Adipocyte (in vitro differentiated cells): ENCODE measurements at places on chromosomes 6 and 20.
A peak's percentile ranks its signal among the peaks of the same experiment; 100 is the strongest.

DNA sequence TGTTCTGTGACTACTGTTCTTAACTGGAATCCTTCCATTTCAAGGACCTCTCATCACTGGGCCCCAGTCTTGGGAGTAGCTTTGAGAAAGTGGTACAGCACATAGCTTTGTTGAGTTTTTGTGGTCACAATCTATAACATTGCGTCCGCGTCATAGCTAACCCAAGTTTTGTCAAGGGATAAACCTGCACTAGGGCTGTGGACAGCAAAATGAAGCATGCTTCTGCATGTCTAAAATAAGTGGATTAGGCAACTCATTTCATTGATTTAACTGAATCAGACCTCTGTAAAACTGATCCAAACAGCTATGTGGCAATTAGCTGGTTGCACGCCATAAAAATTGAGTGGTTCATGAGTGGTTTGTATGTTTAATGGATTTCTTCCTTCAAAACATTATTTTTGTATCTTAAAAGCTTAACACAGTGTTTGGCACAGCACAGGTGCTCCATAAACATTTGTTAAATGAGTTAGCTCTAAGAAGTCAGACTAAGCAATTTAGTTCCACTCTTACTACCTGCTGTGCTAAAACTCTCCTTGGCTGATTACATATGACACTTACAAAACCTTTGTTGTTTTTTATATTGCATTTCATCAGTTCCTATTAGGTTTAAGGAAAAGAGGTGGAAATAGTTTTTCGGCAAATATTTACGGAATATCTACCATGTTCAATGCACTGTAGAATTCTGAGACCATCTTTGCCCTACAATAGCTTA lies 160.3 kb upstream of the ATXN1 start:
- DNase-seq = peak; percentile 14

DNA sequence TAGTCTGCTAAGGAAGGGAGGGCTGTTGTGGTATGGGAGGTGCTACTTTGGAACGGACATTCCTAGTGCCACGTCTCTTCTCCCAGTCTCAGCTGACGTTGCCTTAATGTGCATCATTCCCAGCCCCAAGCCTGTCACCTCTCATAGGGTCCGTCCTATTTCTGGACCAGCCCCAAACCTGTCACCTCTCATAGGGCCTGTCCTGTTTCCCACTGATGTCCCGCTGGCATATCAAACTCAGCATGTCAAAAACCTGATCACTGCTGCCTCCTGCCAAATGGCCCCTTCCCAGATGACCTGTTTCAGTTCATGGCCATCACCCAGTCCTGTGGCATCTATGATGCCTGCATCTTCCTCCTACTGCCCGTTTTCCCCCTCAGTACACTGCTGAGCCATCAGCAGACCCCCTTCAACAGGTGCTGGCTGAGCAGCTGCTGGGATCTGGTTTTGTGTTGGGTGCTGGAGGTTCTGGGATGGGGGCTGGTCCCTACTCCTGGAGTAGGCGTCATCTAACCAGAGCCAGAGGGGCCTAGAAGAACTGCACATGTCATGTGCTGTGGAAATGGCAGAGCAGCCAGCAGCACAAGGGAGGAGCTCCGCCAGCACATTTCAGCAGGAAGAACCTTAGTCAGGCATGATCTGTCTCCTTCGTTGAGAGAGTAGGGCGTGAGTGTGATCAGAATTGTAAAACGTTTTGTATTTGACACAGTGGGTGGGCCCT lies 3.3 kb downstream of the ENTPD6 start:
- DNase-seq = no peak

DNA sequence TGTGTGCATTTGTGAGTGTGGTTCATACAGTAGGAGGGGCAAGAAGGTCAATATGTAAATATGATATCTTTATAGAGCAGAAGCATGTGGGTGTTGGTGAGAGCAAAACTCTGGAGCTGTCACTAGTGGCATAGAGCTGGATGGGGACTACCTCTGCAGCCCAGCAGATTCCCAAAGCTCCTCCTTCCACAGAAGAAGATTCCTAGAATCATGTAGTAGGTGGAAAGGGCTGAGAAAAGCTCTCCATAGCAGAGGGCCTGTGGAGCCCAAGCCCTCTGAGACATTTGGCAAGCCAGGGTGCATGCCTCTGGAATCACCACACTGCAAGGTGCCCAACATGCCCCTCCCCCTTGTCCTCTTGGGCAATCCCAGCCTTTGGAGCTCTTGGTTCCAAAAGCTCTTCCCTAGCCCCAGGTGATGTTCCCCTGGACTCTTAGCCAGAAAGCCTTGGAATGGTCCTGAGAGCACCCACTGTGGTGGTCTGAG lies 233.2 kb downstream of the LRFN2 start:
- no peak for DNase-seq

DNA sequence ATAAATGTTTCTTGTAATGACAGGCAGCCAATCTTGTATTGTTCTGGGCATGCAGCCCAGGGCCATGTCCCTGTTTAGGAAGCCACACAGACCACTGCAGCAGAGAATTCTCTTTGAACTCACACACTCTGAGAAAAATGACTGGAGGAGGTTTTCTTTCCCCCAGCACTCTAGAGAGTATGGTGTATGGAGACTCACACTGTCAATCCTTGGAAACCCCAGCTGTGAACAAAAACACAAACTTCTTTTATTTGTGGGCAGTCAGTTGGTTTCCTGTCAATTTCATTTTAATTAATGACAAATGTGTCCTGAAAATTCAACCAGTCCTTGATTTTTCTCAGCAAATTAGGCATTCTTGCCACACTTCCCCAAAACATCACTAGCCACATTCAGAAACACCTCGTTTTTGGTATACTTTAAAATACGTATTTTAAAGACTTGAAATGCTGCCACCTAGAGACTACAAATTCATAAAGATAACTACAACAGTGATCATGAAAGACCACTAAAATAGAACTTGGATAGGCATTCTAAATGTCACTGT lies 52.9 kb upstream of the UFL1 start:
- peak; percentile 21 for DNase-seq

GRCh38 chr20:59123011-59123677 lies 40.5 kb upstream of the ZNF831 start:
- no peak for DNase-seq

- DNase-seq = no peak
These were observed 163.4 kb upstream of the DEFB112 start for GRCh38 chr6:50213146-50213545.

- DNase-seq = no peak
These were observed 23.8 kb downstream of the STK38 start for GRCh38 chr6:36523451-36523850.

GRCh38 chr20:29318871-29319461 lies 1938.5 kb upstream of the DEFB115 start:
- DNase-seq = no peak

GRCh38 chr6:109449795-109450673 lies 5.5 kb downstream of the MICAL1 start:
- no peak for DNase-seq

- no peak for DNase-seq
These were observed 47.5 kb downstream of the FOXC1 start for GRCh38 chr6:1657116-1657770.

GRCh38 chr6:22023937-22024336 lies 272.9 kb downstream of the PRL start:
- DNase-seq = no peak

- peak; percentile 54 for DNase-seq
These were observed 47.8 kb downstream of the GMPR start for GRCh38 chr6:16286151-16286522.

DNA sequence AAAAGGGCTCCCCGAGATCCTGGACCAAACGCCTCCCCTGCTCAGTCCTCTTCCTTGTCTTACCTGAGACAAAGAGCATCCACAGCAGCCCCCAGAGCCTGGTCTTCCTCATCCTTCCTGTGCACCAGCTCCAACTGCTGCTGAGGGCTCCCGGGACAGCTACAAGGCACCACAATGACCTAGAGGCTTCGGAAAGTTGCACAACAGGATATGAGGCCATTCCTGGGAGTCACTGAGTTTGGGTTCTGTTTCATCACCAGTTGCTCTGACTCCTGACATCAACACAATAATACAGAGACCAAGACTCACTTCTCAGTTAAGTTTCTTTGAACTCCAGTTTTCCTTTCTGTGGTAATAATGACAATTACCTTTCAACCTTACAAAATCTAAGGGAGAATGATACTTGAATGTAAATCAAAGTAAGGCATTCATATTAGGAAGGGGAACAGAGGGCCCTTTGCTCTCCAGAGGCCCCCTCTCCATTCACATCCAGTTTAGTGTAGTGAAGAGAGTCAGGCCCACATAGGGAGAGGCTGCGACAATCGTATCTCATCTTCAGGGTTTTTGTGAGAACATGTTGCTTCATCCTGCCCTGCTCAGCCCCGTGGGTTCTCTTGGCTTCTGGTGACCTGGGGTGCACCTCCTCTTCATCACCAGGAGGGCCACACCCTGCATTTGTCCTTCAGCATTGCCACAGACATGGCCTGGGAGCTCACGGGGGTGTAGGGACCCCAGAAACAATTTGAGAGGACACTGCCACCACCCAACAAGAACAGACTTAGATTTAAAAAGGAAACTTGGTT lies at the start of gene TREM1:
Gene TREM1 (minus strand): TSS at position 139 of the 803 bp plus-strand sequence. CDS start 27 bp downstream, at position 112.
- peak; percentile 4 for DNase-seq

GRCh38 chr20:16040742-16041141 lies 532.5 kb downstream of the KIF16B start:
- DNase-seq = no peak

- DNase-seq = no peak
These were observed 68.5 kb downstream of the EPB41L2 start for GRCh38 chr6:130994319-130995097.

- peak; percentile 89 for DNase-seq
These were observed 412 bp downstream of the TRIB3 start for GRCh38 chr20:380763-381580.

DNA sequence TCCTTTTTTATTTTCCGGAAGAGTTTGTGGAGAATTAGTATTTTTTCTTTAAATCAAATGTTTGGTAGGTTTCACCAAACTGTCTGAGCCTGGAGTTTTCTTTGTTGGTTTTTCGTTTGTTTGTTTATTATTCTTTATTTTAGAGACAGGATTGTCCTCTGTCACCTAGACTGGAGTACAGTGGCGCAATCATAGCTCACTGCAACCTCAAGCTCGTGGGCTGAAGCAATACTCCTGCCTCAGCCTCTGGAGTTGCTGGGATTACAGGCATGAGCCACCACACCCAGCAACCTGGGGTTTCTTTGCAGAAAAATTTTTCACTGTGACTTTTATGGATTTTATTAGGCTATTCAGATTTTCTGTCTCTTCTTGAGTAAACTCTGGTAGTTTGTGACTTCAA lies 120.2 kb upstream of the LOC128125822 start:
- DNase-seq = no peak

DNA sequence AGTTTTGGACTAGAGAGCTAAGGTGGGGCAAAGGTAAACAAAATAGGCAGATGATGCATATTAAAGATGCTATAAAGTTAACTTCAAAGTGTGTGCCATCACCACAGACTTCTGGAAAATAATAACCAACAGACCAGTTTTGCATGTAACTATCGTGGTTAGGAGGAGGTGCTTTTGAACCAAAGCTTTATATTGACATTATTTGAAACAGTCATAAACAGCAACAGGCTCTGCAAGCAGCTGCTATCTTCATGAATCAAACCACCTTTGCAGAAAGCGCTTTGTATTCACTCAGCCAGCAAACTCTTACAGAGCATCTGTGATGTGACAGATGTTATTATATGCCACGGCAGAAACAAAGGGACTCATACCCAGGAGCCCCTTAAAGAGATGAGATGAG lies 81.9 kb downstream of the CRYBG1 start:
- no peak for DNase-seq

GRCh38 chr20:3543901-3544507 lies 73.2 kb downstream of the ATRN start:
- no peak for DNase-seq

DNA sequence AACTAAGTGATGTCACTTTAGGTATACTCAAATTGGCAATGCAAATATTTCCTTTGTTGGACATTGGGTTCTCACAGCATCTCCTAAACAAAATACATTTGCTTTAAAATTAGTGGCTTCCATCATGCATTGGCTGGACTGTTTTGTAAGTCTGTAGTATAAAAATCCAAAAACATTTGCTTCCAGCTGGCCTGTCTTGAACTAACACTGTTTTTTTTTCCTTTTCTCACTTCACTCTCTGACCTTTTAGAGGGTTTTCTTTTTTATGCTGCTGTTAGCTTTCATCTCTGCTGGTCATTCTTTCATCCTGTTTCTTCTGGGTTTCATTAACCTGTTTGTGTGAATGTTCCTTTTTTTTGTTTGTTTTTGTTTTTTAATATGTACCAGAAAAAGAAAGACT lies 121.7 kb upstream of the MLIP start:
- DNase-seq = no peak

- no peak for DNase-seq
These were observed 69.7 kb downstream of the HIVEP1 start for GRCh38 chr6:12081771-12082170.

GRCh38 chr6:120405947-120406346 lies 928.3 kb downstream of the TBC1D32 start:
- DNase-seq = no peak

DNA sequence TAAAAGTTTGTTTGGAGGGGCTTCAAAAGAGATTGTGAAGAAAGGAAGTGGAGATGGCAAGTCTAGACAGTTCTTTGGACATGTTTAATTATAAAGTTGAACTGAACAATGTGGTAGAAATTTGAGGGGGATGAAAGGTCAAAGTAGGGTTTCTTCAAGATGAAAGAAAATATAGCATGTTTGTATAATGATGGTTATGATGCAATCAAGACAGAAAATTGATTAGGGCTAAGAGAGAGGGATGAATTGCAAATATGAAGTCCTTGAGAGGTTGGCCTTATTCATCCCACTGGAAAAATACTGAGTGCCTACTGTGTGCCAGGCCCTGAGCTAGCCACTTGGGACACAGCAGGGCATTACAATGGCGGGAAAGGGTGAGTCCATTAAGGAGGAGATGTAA lies 37.6 kb downstream of the NHSL1 start:
- no peak for DNase-seq

GRCh38 chr6:132648356-132648755 lies 10.6 kb downstream of the TAAR1 start:
- peak; percentile 19 for DNase-seq

DNA sequence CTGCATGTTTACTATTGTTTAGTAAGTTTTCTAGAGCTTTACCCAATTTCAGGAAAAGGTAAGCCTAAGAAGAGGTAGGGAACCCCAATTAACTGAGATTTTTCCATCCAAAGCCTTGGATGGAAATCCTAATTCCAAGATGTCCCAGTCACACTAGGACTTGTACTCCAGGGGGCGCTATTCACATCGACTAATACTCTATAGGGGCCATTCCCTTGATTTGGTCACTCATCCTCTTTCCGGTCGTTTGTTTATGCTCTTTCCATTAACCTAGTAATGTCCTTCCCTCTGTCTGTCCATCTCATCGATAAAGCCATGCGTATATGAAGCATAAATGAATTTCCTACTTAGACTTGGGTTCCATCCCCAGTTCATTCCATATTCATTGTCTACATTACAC lies 80.8 kb upstream of the FUCA2 start:
- DNase-seq = no peak

- DNase-seq = no peak
These were observed 250.0 kb downstream of the EPM2A start for GRCh38 chr6:145485288-145485687.

- no peak for DNase-seq
These were observed 267.9 kb downstream of the PLCB1 start for GRCh38 chr20:8399947-8400346.

- peak; percentile 45 for DNase-seq
These were observed 466.3 kb upstream of the PLCB4 start for GRCh38 chr20:8602389-8603116.
